NCI-H146 (cell line): ENCODE measurements at places on chromosomes 1 and 21.

GRCh38 chr1:101410048-101410878, 173.4 kb downstream of the S1PR1 start:
- no peak for DNase-seq

GRCh38 chr21:41418393-41418792, 7.6 kb upstream of the MX1 start:
- no peak for DNase-seq

- no peak for DNase-seq
Measured at GRCh38 chr1:119739150-119739549, 27.4 kb downstream of the PHGDH start.

- no peak for DNase-seq
Measured at GRCh38 chr1:206032380-206033140, 8.9 kb upstream of the CTSE start.

DNA sequence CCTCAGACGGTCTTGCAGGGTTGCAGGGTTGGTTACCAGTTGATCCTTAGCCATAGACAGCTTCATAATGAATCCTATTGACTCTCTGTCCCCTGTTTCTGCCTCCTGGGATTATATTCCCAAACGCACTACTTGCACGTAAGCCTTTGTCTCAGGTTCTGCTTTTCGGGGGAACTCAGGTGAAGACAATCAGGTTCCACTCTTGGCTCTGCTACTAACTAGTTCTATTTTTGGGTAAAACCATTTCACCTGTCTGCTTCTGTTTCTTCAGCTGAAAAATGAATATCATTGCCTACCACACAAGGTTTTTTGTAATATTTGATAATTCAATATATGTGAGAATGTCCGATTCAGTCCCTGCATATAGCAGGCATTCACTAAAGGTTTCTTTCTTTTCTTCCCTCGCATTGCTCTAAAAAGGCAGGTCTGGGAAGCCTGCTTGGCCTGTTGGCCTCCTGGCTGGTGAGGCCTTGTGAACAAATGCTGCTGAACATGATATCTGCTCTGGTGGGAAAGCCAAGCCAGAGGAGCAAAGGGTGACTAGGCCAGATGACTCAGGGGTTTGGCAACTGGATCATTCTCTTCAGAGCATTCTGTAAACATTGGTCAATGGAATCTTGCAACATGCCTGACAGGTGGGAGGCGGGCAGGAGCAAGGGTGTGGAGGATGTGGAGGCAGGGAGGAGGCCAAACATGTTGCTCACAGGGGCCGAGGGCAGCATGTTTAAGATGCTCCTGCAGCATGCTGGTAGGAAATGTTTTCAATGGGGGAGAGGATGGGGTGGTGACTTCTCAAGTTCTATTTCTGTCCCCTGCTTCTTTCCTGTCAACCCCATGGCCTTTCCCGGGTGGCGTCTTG, 23.8 kb downstream of the IER5 start:
- peak; percentile 15 for DNase-seq

GRCh38 chr1:29355375-29355774, 119.1 kb downstream of the PTPRU start:
- peak; percentile 70 for DNase-seq

GRCh38 chr1:12434174-12434573, 183.8 kb downstream of the DHRS3 start:
- DNase-seq = no peak

DNA sequence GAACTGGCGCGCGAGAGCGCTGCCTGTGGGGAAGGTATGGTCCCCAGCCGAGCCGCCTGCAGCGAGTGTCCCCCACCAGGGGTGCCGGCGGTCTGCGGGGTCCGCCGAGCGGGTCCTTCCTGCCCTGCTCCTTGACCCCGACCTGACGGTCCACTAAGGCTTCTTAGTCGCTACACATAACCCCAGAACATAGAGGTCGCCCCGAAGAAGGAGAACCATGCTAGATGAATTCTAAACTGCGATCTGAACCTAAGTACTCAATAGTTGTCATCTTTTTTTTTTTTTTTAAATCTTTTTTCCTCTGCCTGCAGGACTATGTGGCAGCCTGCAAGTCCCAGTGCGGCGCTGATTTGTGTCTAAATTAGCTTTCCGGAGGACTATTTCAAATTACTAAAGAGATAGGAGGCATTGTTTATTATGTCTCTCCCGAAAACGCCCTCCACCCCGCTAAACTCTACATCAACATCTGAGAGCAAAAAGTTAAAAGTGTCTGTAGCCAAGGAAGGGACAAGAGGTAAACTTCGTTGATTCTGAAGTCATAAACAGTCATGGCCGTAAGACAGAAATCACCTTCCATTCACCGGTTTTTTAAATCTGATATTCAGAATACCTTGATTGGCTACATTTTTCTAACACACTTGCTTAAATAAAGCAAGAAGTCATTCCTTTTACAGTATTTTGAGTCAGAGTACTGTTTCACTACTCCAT, 476 bp downstream of the AXDND1 start:
- DNase-seq = peak; percentile 45
